ENCODE measurements at places on chromosomes 6 and 20. TPM values are rescaled to one million over a fixed set of nuclear protein-coding genes. Genes with fewer than 3 reads are reported as not detected.
A peak's percentile ranks its signal among the peaks of the same experiment; 100 is the strongest.

Gene KIF25
- not detected for total RNA-seq

GRCh38 chr6:29633534-29633905, 537 bp upstream of the GABBR1 start:
- ATAC-seq: peak; percentile 2

- ATAC-seq: no peak
Measured at GRCh38 chr20:54127855-54128574, 45.8 kb downstream of the CYP24A1 start.

GRCh38 chr6:70379473-70380013, 33.8 kb upstream of the FAM135A start:
- no peak for ATAC-seq

Gene ELOVL5
- total RNA-seq: 33.1 TPM

DNA sequence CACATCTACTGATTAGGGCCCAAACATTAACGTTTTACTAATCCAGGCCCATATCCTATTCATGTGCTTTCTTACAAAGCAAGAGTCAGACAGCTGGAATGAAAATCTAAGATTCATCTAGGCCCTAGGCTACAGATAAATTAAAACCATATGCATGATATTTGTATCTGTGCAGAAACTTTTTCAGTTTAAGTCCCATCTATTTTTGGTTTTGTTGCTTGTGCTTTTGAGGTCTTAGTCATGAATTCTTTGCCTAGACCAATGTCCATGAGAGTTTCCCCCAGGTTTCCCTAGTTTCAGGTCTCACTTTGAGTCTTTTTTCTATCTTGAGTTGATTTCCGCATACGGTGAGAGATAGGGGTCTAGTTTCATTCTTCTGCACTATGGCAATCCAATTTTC, 20.2 kb downstream of the ADNP start:
- ATAC-seq: no peak

- ATAC-seq: no peak
Measured at GRCh38 chr20:32632461-32633354, 41.0 kb downstream of the C20orf203 start.

DNA sequence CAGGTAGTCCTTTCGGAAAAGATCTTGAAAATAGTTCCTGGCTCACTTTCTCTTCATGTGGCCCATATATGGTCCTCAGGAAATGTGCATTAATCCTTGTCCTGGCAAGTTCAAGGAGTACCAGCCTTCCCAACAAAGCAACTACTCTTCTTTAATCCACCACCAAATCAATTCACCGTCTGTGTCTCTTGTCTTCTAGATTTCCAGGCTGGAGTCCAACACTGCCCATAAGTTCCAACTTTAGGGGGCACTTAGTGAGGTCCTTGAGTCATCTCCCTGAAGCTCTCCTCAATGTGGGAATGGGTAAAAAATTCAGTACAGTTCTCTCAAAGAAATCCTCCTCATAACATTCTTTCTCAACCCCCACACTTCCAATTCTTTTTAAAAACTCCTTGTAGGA, 6.9 kb upstream of the DAAM2 start:
- no peak for ATAC-seq

Gene OPRL1
- 0.12 TPM for total RNA-seq
